ENCODE measurements at places on chromosomes 16 and 17. TPM values are rescaled to one million over a fixed set of nuclear protein-coding genes. Genes with fewer than 3 reads are reported as not detected.

GAS7 gene
- total RNA-seq: 0.08 TPM

MT1A gene
- total RNA-seq: not detected

WNT3 gene
- total RNA-seq: 1.9 TPM

ENPP7 gene
- not detected for total RNA-seq

AXIN2 gene
- 5.1 TPM for total RNA-seq

STH gene
- total RNA-seq: not detected

C17orf50 gene
- not detected for total RNA-seq

KRTAP2-2 gene
- total RNA-seq: not detected

CIAO3 gene
- total RNA-seq: 39.2 TPM

C16orf46 gene
- total RNA-seq: 1.0 TPM

TMEM92 gene
- not detected for total RNA-seq

PSME3IP1 gene
- 78.4 TPM for total RNA-seq

CNGB1 gene
- total RNA-seq: not detected

KIF1C gene
- 162 TPM for total RNA-seq

CCL22 gene
- not detected for total RNA-seq

ADGRG1 gene
- 38.8 TPM for total RNA-seq

MRPS7 gene
- total RNA-seq: 65.1 TPM

SCARF1 gene
- total RNA-seq: 0.19 TPM

SHISA9 gene
- total RNA-seq: 15.5 TPM

KCNH6 gene
- total RNA-seq: not detected
